ENCODE measurements at places on chromosomes 2 and 18.

DNA sequence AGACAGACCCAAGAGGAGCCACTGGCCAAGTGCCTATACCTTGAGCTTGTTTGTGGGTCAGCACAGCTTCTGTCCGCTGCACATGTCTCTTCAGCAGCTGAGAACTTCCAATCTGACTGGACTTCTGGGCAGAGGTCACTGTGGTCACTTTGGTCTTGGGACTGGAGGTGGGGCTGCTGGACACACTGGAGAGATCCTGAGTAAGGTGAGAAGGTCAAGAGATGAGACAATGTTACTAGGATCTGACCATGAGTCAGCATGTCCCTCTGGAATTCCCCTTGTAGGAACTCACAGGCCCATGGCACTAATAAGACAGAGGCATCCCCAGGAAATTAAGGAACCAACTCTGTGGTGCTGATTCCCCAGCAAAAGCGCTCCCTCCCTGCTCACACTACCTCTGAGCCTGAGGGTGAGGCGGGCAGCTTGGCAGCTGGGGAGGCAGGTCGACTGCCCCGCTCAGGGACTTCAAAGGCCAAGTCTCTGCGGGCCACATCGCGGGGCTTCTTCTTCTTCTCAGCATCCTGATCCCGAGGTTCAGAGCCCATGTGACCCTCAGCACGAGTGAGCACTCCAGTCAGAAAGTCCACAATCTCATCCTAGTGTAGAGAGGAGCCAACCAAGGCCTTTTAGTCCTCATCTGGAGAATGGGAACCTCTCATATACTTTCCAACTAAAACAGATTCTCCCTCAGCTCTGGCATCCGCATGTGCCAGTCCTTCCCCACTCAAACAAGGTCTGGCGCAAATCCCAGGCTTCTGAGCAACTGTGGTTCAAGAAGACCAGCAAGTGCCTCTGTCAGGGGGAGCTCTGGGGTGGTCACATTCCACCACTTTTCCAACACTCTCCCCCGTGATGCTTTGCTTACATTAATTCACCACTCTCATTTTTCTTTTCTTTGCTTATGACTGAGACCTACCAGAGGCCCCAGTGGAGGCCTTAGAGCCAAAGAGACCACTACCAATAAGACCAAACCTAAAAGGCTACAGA, 29.4 kb downstream of the KANSL3 start:
- DNase-seq = no peak

GRCh38 chr2:201107624-201108023, 8.3 kb upstream of the CFLAR start:
- no peak for DNase-seq

GRCh38 chr2:174328114-174328960, 6.4 kb upstream of the SP9 start:
- no peak for DNase-seq

- DNase-seq = no peak
Measured at GRCh38 chr2:65504201-65504600, 71.8 kb upstream of the SPRED2 start.

DNA sequence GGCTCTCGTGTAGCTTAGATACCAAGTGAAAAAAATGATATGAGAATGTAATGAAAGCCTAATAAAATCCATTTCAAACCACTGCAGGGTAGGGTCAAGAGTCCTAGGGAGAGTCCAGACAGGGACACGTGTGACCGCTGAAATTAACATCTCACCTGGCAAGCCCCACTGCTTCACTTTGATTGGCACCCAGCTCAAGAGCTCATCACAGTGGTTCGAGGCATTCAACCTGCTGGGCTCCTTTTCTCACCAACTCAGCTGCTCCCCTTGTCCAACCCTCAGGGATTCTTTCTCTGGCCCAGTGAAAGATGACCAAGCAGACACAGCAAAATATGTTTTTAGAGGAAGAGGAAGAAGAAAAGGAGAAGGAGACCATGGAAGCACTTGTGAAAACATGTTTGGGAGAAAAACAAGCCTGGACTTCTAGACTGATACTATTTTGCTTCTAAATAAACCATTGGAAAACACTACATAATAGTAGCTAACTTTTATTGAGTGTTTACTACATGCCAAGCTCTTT, 49.2 kb upstream of the CREB1 start:
- DNase-seq = no peak

Measured in common myeloid progenitor, CD34-positive (primary cell).